Activated naive CD8-positive, alpha-beta T cell treated with anti-CD3 and anti-CD28 coated beads, Interleukin-2, amount 50 U/mL, for 16 hours (primary cell): ENCODE measurements at places on chromosomes 12 and 14.

DNA sequence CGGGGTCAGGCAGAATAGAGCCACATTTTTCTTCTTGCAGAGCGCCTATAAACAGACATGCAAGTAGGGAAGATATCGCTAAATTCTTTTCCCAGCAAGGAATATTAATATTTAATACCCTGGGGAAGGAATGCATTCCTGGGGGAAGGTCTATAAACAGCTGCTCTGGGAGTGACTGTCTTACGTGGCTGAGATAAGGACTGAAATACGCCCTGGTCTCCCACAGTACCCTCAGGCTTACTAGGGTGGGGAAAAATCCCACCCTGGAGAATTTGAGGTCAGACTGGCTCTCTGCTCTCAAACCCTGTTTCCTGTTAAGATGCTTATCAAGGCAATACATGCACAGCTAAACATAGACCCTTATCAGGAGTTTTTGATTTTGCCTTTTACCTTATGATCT lies 262.3 kb downstream of the CEP128 start:
- no peak for DNase-seq

DNA sequence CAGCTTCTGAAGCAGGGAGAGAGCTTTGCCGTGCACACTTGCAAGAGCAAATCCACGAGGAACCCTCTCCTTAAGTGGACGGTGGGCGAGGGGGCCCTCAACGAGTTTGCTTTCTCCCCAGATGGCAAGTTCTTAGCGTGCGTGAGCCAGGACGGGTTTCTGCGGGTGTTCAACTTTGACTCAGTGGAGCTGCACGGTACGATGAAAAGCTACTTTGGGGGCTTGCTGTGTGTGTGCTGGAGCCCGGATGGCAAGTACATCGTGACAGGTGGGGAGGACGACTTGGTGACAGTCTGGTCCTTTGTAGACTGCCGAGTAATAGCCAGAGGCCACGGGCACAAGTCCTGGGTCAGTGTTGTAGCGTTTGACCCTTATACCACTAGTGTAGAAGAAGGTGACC lies 69.0 kb downstream of the WDR20 start:
- DNase-seq: no peak

GRCh38 chr12:131365821-131366260 lies 345.0 kb upstream of the SFSWAP start:
- no peak for DNase-seq

- no peak for DNase-seq
Observed at GRCh38 chr12:26822026-26822425, 11.0 kb downstream of the ITPR2 start.

DNA sequence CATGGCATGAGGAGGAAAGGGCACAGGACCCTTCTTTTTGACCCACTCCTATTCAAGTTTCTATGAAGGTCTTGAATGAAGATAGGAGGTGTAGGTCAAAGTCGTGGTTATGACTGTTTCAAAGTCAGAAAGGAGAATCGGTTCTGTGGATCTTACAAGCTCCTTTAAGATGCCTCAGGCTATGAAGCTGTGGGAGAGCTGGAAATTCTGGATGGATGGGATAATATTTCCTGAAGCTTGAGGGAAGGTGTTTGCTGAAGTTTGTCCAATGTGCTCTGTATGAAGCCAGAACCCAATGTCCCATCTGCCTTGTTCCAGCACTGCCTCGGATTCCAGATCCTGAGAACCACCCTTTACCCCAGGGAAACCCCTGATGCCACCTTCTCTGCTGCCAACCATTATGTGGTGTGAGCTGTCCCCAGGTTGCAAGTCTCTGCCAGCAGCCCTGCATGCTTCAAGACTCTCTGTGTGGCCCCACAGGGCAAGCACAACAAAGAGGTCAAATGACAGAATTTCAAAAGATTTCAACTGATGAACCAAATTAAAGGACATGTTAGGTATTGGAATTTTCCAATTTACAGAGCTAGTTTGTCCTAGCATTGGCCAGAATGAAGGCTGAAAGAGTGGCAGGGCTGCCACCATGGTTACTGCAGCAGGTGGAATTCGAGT lies 472.0 kb downstream of the RGS6 start:
- no peak for DNase-seq

DNA sequence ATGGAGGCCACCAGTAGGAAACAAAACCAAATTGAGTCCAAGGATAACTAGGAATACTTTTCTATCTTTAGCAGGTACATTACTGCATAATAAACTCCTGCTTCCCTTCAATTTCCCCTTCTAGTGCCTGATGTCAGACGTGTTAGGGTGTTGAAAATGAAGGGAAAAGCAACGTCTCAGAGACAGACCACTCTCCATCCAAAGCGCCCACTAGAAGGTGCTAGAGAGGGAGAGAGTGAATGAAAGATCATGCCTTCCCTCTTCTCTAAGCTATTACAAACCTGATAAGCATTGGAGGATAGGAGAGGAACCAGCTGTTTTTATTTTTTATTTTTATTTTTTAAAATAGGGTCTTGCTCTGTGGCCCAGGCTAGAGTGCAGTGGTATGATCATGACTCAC lies 64.1 kb downstream of the ZNF641 start:
- no peak for DNase-seq

DNA sequence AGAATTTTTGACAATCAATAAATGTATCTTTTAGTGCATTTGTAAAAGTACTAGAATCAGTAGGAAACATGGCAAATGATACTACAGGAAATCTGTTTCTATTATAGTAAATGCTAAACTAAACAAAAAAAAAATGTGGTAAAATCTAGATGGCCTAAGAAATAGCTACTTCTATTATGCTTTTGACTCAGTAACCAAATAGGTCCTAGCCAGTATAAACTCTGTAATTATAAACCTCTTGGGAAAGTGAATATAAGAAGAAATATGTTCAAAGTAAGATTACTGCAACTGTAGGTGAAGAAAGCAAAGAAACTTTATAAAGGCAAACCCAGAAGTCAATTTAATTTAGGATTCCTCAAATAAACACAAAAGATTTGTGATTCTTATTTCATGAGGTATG lies 581.2 kb downstream of the LRFN5 start:
- no peak for DNase-seq

GRCh38 chr14:76880449-76880848 lies 54.2 kb downstream of the LRRC74A start:
- DNase-seq: no peak

DNA sequence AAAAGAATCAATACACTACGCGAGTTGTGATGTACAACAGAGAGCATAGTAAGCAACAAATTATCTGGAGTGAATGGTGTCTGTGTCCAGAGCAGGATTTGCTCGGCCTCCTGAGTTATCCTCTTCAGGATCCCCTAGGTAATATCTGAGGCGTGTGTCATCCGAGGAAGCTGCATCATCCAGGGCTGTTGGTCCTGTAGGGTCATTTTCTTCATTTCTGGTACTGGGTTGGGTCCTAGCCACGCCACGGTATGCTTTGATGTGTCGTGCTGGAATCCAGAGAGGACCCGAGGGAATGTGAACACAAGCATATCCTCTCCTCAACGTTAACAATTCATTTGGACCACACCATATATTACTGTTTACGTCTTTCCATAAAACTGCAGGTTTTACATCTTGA lies 19.0 kb upstream of the CLEC4E start:
- no peak for DNase-seq

DNA sequence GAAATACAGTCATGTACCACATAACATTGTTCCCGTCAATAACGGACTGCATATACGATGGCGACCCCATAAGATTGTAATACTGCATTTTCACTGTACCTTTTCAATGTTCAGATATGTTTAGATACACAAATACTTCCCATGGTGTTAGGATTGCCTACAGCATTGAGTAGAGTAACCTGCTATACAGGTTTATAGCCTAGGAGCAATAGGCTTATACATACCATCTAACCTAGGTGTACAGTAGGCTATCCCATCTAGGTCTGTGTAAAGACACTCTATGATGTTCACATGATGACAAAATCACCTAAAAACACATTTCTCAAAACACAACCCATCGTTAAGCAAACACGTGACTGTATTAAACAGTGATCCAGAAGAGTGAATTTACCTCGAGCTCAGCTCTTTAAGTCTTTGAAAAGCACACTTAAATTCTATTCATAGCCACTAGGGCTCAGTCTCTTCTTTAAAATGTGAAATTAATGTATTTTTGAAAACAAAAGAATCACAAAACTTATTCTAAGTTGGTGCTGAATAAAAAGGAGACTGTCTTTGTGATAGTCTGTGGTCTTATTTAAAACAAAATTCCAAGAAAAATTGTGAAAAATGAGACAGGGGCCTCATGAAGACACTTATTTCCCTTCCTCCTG lies 239.1 kb upstream of the ARID2 start:
- no peak for DNase-seq

DNA sequence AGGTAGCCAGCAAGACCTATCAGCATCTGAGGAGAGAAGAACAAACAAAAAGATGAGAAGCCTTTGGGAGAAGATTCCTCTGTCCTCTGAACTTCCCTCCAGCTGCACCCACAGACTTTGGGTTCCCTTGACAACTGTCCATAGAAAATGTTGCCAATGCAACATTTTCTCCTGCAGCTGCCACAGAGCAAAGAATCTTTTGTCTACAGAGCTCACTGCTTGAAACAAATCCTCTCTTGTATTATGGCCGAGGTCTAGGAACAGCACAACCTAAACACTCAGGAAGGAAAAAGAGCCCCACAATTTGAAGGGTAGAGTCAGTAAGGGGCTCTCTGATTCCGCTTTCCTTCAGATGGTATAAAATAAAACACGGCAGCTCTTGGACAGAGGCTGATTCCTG lies 14.3 kb downstream of the POMT2 start:
- no peak for DNase-seq

- DNase-seq: no peak
Observed at GRCh38 chr12:28872654-28873268, 276.3 kb upstream of the FAR2 start.

- no peak for DNase-seq
Observed at GRCh38 chr14:26370115-26370514, 227.7 kb downstream of the NOVA1 start.

GRCh38 chr12:49543221-49543913 lies 4.5 kb downstream of the KCNH3 start:
- DNase-seq: no peak

GRCh38 chr12:57826966-57827365 lies 8.4 kb upstream of the AVIL start:
- no peak for DNase-seq

DNA sequence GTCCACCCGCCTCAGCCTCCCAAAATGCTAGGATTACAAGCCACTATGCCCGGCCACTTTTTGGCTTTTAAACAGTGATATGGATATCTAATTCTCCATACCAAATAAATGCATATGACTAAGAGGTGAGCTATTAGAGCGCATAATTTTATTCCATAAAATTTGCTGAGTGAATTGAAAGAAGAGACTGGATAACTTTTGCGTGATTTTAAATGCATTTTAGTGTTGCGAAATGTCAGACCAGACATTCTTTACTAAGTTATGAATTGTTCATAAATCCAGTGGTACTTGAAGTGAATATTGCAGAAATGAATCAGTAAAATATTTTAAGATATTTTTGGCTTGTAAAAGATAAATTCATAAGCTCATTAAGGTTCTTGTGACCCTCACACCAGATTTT lies 50.9 kb upstream of the DIP2B start:
- no peak for DNase-seq

DNA sequence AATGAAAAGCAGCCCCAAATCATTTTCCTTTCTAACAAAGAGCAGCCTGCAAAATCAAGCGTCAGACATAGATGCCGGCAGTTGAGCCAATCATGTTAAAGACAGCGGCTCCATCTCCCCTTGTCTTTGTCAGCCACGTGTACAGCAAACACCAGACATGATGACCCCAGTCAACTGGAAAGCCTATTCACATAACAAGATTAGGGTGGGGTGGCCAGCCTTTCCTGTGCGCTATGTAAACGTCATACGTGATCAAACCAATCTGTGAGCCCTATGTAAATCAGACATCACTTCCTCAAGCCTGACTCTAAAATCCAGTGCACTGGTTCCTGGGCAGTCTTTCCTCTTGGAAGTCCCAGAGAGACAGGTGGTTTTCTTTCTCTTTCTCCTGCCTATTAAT lies 9.9 kb upstream of the FICD start:
- DNase-seq: no peak
